ENCODE measurements at places on chromosomes 4 and X. TPM values are rescaled to one million over a fixed set of nuclear protein-coding genes. Genes with fewer than 3 reads are reported as not detected.

Gene MGAT4D
- polyA plus RNA-seq, result not detected

Gene LAMP2
- 140 TPM for polyA plus RNA-seq

Gene MAGEE1
- 5.7 TPM for polyA plus RNA-seq

Gene UCP1
- polyA plus RNA-seq, result 0.14 TPM

Gene HAUS3
- polyA plus RNA-seq, result 22.6 TPM

DNA sequence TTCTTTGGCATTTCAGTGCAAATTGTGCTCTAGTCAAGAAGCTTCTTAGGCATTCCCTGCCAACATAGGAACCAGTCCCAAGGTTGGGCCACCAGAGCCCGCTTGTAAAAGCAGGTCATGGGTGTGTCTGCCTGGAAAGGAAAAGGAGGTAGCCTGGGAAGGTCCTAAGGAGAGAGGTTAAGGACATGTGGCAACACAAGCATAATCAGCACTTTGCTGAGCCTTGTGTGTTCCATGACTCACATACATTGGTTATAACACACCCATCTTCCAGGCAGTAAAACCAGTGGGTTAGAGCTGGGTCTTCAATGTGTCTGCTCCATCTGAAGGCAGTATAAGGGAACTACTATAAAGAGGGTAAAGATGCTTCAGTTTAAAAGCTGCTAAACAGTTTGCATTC, 165.0 kb downstream of the FHIP1A start:
- DNase-seq, result no peak

DNA sequence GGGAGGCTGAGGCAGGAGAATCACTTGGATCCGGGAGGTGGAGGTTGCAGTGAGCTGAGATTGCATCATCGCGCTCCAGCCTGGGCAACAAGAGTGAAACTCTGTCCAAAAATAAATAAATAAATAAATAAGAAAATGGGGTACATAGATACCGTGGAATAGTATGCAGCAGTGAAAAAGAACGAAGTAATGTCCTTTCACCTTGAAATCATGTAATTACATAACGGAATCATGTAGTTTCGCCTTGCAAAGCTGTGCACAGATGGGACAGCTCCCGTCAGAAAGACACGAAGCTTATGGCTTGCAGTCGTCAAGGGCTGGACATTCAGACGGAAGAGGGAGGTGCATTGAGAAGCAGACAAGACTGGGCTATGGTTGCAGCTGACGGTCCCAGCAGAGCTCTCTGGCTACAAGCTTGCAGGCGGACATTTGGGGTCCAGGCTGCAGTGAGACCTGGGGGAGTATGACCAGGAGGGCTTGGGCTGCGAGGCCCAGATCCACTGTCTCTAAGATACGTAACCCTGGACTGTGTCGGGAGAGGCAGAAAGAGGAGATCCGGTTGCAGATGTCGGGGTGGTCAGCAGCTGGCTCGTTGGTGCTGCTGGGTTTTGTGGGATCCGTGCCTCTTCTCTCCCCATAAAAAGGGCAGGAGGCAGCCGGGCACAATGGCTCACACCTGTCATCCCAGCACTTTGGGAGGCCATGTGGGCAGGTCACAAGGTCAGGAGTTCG, 6.2 kb upstream of the P2RY8 start:
- DNase-seq, result no peak

GRCh38 chr4:2484993-2485392, 16.1 kb downstream of the RNF4 start:
- DNase-seq, result peak; percentile 24

GRCh38 chr4:25703731-25704388, 48.2 kb downstream of the SLC34A2 start:
- no peak for DNase-seq

DNA sequence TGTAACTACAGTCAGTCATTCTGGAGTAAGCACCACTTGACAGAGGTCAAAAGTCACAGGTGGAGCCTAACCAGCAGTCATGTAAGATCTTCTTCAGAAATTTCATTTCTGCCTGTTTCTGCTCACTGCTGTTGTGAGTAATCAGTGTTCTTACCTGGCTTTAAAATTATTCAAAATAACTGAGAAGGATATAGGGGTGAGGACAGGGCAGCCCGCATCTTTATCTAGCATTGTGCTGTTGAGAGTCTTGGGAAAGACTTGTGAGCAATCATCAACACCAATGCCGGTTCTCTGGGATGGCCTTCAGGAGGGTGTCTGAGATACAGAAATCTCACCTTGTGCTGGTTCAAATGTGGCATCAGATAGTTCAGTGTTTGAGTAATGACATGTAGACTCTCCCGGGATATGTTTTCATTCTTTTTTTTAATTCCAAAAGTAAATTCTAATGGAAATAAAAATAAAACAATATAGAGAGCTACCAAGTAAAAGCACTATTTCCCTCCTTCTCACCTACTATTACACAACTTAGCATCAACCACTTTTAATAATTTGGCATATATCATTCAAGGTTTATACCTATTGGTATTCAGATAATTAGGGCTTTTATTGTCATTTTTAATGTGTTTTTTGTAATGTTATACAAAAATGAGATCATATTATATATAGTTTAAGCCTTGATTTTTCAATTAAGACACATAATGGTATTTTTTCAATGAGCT, 37.1 kb downstream of the AREG start:
- DNase-seq, result no peak

- no peak for DNase-seq
Observed at GRCh38 chr4:40909363-40909876, 159.7 kb downstream of the NSUN7 start.

DNA sequence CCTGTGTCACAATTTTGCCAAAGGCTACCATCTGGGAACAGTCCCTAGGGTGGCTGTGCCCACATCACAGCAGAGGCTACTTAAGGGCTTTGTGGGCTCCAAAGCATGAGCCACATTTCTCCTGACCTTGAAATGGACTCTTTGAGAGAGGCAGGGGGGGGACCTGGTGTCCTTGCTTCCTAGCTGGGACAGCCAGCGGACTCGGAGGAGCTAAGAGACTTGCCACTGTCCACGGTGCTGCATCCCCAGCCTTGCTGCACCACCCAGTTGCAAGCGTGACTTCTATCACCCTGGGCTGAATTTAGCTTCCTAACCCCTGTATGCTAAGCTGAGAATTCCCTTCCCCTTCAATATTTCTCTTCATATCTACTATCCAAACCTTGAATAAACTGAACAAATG, 99.0 kb downstream of the PHKA2 start:
- no peak for DNase-seq

GRCh38 chr4:164725066-164725465, 28.9 kb upstream of the SMIM31 start:
- DNase-seq, result no peak

DNA sequence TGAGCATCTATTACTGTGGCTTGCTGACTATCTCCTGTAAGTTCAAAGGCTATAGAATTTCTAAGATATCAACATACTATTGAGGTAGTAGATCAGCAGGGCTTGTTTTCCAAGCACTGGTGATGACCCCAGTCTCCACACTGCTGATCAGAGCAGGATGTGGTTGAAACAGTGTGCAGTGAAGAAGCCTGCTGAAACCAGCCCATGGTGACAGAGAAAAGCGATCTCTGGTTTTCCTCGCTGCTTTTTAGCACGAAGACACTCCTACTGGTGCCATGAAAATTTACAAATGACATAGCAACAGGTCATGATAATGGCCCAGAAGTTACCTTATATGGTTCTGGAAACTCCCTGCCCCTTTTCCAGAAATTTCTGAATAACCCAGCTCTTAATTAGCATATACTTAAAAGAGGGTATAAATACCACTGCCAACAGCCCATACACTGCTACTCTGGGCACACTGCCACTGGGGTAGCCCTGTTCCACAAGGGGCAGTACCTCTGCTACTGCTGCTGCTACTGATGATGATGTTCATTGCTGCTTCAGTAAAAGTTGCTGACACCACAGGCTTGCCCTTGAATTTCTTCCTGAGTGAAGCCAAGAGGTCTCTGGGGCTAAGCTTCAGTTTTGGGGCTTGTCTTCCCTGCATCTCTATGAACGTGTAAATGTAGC, 1689.5 kb upstream of the PCDH10 start:
- DNase-seq, result no peak

DNA sequence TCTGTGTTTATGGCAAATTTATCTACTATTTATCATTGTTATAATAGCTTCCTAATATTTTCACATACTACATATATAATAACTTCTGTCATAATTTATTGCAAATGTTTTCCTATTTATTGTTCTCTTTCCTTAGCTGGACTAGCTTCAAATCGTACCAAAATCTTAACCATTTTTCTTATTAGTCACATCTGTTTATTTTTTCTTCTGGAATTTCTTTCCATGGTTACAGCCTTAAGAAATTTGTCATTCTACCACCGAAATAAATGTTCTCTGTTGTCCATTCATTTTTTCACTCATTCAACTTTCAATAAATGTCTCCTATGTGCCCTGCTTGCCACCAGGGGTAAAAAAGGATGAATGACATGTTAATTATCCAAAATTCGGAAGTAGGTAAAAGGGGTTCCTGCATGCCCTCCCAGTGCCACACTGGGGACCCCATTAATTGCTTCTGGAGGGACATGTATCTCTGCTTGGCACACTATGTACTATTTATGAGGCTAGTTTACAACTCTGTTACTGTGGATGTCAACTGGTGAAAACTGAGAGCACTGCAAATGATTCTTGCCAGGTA, 182.1 kb downstream of the SH3KBP1 start:
- DNase-seq, result no peak

Data from renal cortex interstitium (tissue), 15 donors.